Suprapubic skin (tissue), 4 donors: ENCODE measurements at places on chromosomes 7 and 10. TPM values are rescaled to one million over a fixed set of nuclear protein-coding genes. Genes with fewer than 3 reads are reported as not detected.

- DNase-seq = no peak
Measured at GRCh38 chr10:105207476-105207995, 566.4 kb downstream of the SORCS3 start.

- no peak for DNase-seq
Measured at GRCh38 chr10:28432210-28432676, 100.7 kb upstream of the WAC start.

DNA sequence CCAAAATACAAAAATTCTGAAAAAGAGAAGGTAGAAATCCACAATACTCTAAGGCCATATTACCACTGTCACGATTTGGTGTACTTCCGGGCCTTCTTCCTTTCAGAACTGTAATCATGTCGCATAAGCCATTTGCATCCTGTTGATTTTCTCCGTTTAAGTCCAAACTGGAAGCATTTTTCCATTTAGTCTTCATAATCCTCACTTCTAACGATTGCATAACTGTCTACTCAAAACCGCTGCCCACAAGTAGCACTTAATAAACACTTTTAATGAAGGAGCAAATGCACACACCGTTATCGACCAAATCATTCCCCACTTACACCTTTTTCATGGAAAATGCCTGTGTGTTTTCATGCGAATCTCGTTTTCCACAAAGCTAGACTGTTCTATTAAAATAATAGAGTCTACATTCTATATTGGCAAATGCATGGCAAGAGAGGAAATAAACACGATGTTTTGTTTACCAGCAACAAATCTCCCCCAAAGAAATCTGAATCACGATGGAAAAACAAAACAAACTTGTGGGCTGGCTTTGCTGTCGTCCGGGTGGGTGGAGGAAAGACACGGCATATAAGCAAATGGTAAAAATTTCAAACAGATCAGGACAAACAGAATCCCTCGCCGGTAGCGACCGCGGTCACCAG lies 1.0 kb downstream of the ATE1 start:
- no peak for DNase-seq

GRCh38 chr7:43083106-43083505 lies 29.3 kb upstream of the HECW1 start:
- DNase-seq = no peak

DNA sequence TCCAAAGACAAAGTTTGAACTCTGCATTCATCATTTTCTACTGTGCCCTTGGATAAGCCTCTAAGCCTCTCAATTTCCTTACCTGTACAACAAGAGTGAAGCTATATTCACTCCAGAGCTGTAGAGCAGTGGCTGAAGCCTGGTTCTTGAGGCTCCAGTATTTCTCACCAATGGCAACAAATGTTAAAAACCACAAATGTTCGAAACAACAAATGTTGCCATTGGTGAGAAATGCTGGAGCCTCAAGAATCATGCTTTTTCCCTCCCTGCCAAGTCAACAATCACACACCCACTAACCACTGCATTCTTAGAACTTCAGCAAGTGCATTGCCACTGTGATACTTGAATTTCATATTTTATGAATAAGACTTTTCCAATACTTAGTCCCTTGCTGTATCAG lies 237.9 kb downstream of the TMEM26 start:
- DNase-seq = no peak

GRCh38 chr10:35462491-35462934 lies 126.2 kb downstream of the CCNY start:
- no peak for DNase-seq

- no peak for DNase-seq
Measured at GRCh38 chr7:37142958-37143357, 305.7 kb downstream of the ELMO1 start.

Gene TRRAP
- 76.9 TPM for total RNA-seq
